ENCODE measurements at places on chromosomes 13 and 19.

DNA sequence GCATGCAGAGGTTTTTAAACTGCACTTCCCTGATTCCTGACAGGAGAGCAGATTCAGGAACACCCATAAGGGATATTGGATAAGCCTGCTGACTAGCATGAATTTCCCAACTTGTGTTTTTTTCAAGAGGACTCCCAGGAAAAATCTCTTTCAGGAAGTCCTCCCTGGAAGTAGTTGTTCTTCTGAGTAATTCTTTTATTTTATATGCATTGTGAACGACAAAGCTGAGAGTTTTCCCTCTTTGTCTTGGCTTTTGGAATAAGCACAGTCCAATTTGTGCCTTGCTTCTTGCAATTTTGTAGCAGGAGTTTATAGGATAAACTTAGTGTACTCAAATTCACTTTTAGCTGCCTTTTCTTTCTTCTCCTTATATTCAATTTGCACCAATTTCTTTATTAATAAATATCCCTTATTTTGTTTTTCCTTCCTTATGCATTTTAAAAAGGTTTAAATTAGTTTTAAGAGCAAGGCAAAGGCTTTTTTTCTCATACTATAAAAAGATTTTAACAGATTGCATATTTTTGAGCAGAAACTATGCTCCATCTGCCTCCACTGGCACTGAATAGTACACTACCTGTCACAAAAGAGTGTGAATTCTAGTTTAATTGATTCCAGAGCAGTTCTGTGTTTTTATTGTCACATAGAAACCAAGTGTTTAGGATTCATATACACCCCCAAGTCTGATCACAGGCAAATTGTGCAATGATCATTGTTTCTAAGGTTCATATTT, 543.3 kb upstream of the SPRY2 start:
- no peak for DNase-seq

DNA sequence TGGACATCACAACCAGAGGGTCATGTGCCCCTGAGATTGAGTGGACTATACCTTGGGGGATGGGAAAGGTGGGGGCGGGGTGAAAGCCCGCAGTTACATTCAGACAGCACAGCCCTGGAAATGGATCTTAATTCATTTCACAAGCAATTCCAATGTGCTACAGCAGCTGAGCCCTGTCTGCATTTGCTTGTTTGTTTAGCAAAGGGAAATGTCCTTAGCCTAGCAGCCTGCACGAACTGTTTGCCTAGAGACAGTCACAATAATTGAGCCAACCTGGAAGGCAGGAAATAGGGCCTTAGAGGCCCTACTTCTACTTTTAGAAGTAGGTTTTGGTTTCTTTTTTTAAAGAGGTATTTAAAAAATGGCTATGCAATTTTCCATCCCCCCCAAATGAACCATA, 177.3 kb upstream of the KL start:
- DNase-seq: no peak

- peak; percentile 34 for DNase-seq
These were observed 95.0 kb downstream of the KCTD12 start for GRCh38 chr13:76790980-76791819.

- no peak for DNase-seq
These were observed 413.9 kb downstream of the KLF12 start for GRCh38 chr13:73720216-73720840.

DNA sequence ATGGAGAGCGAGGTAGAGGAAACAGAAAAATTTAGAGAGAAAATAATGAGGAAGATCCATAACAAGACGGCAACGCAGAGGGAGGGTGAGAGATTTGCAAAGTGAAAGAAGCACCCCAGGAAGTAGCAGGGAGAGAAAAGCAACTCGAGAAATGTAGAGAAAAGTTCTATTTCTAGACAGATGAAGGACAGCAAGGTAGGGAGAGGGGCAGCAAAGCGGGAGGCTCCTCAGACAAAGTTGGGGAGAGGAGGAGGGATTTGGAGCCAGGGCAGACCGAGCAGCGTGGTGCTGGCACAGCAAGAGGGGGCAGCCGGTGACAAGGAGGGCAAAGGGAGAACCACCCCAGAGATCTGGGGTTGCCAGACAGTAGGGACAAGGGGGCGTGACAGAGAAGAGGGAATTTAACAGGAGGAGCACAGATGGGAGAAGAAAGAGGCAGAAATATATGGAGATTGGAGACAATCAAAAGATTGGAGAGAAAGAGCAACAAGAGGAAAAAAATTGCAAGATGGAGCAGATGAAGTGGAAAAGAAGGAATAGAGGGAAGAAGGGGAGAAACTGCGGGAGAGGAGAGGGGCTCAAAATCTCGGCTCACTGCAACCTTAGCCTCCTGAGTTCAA, 989 bp downstream of the ZNF766 start:
- no peak for DNase-seq

DNA sequence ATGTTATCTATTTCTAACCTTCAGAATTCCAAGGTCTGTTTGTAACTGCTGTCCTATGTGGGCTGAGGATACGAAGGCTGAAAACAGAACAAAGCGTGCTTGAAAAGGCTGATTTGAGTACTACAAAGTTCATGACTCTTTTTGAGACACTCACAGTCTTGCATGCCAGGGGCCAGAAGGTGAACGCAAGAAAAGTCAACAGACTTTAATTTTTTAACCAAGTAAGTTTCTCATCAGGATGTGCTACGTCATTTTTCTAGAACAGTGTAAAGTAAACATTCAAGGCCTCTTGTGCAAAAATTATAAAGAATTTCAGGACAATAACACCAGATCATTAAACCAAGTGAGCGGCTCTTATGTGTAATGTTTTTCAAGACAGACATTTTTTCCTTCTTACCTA, 163.5 kb downstream of the COG6 start:
- DNase-seq: no peak

- DNase-seq: no peak
These were observed 17.7 kb downstream of the LIPE start for GRCh38 chr19:42409477-42409876.

DNA sequence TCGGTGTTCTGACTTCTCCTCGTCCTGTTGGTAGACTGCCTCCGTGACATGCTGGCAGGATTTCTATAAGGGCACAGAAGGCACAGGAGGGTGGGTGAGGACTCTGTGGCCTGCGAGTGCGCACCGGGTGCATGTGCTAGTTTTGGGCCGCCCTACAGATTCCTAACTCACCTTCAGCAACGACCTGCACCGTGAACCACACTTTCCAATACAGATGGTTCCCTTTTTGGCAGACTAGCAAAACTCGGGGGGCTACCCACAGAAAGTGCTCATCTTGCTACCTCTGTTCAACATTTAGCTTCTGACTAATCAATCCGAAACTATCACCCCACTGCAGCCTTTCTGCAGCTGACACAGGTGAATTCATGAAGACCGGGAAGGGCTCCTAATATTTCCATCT, 14.1 kb upstream of the AMER2 start:
- no peak for DNase-seq

GRCh38 chr13:53351021-53351420, 322.4 kb downstream of the OLFM4 start:
- no peak for DNase-seq

DNA sequence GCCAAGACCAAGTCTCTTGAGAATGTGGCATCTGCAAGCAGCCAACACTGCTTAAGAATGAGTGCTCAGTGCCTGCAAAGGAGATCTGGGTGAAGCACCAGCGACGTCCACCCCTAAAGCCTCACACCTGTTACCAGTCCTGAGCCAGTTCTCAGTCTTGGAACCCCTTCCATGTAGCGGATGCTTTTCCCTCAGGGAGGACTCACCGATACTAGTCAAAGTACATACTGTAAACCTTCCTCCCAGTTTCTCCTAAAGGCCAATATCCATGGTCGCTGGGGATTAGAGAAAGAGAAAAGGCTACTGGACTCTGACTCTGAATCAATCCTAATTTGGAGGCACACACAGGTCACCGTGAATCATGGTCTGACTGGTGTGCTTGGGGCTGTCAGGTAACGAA, 4.2 kb upstream of the PTPRH start:
- no peak for DNase-seq

- no peak for DNase-seq
These were observed 224.6 kb upstream of the GPC6 start for GRCh38 chr13:93001866-93002461.

DNA sequence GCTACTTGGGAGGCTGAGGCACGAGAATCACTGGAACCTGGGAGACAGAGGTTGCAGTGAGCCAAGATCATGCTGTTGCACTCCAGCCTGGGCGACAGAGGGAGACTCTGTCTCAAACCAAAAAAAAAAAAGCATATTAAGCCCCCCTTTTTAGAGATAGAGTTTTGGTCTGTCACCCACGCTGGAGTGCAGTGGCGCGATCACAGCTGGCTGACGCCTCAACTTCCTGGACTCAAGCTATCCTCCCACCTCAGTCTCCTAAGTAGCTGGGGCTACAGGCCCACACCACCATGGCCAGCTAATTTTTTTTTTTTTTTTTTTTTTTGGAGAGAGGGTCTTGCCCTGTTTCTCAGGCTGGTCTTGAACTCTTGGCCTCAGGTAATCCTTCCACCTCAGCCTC, 34.2 kb upstream of the MAP3K10 start:
- DNase-seq: no peak

GRCh38 chr19:46514589-46515289, 19.1 kb upstream of the PNMA8B start:
- DNase-seq: no peak

DNA sequence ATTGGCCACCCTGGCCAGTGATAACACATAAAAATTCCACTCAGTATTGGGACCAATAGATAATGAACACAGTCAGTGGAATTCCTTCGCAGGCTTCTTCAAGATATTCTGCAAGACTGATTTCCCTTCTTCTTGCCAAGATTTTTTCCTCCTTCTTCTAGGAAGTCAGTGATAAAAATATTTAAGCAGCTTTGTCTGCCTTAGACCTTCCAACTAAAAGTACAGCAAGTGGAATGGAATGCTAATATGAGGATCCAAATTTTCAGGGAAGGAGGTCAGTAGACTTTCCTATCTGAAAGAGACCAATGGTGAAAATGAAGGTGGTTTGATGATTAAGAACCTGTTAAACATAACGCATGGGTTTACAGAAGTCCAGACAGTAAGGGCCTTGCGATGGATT, 9.6 kb downstream of the STARD13 start:
- DNase-seq: no peak

DNA sequence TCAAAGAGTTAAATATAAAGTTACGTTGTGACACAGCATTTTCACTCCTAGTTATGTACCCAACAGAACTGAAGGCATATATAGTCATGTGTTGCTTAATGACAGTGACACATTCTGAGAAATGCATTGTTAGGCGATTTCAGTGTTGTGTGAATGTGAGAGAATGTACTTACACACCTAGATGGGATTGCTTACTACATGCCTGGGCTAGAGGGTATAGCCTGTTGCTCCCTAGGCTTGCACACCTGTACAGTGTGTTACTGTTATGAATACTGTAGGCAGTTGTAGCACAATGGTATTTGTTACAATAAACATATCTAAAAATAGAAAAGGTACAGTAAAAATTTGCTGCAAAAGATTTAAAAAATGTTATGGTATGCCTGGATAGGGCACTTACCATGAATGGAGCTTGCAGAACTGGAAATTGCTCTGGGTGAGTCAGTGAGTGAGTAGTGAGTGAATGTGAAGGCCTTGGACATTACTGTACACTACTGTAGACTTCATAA, 89.2 kb downstream of the DHRS12 start:
- no peak for DNase-seq

DNA sequence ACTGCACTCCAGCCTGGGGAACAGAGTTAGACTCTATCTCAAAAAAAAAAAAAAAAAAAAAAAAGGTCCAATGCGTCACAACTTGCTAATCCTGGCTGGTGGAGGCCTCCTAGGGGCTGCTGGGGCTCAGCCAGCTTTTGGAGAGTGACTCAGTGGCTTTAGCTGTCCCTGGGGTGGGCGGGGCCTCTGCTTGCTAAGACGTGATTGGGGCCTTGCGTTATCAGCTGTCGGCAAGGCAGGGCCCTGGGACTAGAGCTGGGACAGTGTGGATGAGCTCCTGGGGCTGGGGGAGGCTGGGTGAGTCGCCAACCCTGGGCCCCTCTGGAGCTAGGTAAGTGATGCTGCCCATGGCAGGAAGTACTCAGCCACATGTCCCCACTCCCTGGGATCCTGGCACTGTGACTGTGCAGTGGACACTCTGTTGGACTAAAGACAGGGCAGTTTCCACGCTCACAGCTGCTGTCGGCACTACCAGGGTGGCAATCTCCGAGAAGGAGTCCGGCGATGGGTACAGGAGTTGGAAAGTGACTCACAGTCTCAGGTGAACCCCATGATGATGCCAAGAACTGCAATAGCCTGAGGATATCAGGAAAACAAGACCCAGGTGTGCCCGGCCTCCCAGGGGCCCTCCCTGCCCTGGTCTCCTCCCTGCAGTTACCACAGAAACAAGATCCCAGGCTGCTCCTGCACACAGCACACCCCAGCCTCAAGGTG, 32.2 kb downstream of the F2RL3 start:
- DNase-seq: no peak

DNA sequence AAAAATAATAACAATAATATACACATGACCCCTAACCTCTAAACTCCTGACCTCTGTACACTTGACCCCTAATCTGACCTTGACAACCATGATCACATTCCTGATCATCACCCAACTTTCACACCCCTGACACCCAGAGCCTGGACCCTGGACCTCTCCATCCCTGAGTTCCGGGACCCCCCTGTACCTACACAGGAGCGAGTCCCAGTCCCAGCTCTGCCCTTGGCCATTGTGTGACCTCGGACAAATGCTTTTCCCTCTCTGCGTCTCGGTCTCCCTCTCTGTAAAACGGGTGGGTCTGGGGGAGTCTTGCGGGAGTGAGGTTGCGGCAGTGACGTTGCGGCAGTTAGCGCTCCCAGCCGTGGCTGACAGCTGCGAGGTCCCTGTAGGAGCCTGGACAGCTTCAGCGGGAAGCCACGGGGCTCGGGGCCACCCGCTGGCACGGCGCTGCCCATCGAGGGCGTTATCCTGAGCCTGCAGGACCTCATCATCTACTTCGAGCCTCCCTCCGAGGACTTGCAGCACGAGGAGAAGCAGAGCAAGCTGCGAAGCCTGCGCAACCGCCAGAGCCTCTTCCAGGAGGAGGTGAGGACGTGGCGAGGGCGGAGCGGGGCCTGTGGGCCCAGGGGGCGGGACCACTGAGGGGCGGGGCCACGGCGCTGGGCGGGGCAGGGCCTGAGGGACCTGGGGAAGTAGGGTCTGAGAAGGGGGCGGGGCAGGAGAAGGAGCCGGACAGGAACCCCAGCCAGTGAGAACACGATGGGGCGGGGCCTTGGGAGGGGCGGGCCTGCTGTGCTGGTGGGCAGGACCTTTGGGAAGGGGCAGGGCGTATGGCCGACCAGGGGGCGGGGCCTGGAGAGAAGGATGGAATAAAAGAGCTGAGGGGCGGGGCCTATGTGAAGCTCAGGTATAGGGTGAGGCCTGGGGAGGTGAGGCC, 19.2 kb downstream of the RYR1 start:
- no peak for DNase-seq

- no peak for DNase-seq
These were observed 46.3 kb downstream of the URI1 start for GRCh38 chr19:29988351-29988750.

GRCh38 chr13:76822698-76823267, 63.4 kb downstream of the KCTD12 start:
- DNase-seq: no peak

All from NCI-H2029 treated with DMSO at 0.1 percent for 48 hours (cell line).